ENCODE measurements at places on chromosomes 3 and 15.

DNA sequence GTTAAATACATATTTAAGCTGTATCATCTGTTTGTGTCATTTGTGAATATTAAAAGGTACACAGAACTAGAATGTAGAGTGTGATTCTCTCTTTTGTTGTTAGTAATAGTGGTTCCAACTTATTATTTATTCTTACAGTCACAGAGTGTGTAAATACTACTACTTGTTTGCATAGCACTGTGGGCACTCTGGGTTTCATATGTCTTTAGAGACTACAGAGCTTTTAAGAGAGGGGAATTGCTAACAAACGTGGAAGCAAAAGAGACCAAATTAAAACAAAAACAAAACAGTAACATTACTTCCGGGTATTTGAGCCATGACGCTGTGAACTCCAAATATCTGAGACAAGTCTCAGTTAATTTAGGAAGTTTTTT, 828.0 kb upstream of the DPPA4 start:
- DNase-seq = no peak

DNA sequence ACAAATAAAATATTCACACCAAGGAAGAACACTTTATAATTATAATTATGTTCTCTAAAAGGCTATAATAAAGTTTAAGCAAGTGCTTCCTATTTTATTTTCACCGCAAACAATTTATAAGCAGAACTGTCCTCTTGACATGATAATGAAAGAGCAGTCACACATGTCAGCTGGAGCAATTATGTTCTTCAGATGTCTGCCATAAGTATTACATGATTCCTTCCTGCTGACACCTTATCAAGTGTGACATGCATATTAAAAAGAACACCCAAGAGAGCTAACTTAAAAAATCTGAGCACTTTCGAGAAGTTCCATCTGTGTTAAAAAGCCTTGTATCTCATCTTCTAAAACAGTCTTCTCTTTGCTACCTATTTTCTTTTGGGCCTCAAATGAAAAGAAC, 249.5 kb downstream of the SQOR start:
- no peak for DNase-seq

GRCh38 chr3:169146179-169146665, 517.3 kb downstream of the MECOM start:
- peak; percentile 77 for DNase-seq

GRCh38 chr3:157104928-157105652, 54.9 kb downstream of the CCNL1 start:
- DNase-seq = no peak

- DNase-seq = peak; percentile 94
Observed at GRCh38 chr3:63993653-63994079, 29.6 kb downstream of the PSMD6 start.

GRCh38 chr15:31975830-31976229, 54.5 kb upstream of the CHRNA7 start:
- DNase-seq = no peak

- no peak for DNase-seq
Observed at GRCh38 chr3:43627360-43627759, 5.5 kb upstream of the ANO10 start.

GRCh38 chr3:72407766-72408165, 440.5 kb downstream of the SHQ1 start:
- DNase-seq = no peak

DNA sequence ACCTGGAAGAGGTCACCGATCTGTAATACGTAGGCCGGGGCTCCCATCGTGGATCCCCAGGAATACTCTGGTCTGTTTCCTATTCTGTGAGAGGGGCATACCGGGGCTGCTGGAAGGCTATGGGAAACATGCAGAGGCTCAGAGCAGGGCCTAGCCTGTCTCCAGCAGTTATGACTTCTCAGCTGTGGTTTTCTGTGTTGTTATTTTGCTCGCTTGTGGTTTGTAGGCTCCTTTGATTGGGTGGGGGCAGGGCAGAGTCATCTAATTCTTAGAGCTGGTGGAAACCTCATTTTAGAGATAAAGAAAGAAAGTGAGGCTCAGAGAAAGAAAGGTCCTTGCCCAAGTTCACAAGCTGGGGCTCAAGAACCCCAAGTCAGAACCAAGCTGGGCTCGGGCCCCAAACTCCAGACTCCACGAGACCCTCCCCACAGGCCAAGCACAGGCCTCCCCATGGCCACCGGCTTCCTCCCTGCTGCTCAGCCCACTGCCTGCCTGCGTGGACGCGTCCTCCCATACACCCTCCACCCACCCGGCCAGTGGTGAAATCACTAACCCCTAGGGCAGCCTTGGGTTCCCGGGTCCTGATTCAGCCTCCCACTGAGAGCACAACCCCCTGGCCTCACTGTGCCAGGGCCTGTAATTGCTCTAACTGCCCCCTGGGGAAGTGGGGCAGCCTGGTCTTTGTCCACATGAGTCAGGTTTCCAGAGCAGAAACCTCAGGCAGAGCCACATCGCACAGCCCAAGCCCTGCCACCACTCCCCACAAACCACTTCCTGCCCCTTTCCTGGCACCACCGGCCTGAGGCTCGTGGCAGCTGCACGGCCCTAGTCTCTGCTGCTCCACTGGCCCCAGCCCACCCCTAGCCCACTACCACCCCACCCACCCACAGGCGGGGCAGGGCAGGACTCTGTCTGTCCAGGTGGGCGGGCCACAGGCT, 270.8 kb downstream of the UACA start:
- peak; percentile 81 for DNase-seq

DNA sequence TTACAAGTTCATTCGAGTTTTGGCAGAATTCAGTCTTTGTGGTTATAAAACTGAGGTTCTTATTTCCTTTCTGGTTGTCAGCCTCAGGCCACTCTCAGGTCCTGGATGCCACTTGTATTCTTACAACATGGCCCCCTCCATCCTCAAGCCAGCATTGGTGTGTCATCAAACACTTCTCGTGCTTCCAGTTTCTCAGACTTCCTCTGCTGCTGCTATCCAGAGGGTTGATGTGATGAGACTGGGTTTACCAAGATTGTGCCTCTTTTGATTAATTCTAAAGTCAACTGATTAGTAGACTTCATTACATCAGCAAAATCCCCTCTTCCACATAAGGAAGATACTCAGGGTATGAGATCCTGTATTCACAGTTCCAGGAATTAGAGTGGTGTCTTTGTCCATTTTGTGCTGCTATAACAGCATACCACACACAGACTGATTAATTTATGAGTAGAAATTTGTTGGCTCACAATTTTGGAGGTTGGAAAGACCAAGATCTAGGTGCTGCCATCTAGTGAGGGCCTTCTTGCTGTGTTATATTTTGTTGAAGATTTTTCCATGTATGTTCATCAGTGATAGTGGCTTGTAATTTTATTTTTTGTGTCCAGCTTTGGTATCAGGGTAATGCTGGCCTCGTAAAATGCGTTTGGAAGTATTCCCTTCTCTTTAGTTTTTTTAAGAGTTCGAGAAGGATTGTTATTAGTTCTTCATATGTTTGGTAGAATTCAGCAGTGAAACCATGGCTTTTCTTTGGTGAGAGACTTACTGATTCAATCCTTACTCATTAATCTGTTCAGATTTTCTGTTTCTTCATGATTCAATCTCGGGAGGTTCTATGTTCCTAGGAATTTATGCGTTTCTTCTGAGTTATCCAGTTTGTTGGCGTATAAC, 11.1 kb downstream of the LRCH3 start:
- DNase-seq = peak; percentile 36

DNA sequence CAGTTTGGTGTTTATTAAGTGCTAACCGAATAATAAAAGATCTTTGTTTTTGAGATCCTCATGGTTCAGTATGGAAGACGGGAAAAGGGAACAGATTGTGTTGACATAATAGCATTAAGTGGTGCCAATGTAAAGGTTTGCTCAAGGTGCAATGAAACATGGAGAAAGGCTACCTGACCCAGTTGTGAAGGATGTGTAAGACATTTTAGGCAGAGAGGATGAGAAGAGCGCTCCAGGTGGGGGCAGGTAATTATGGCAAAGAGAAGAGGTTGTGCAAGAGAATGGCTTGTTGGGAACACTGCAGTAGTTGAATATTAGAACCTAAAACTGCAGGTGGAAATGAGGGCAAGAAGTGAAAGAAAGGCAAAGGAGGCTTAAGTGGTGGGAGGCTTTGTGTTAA, 140.8 kb downstream of the DIPK2A start:
- no peak for DNase-seq

DNA sequence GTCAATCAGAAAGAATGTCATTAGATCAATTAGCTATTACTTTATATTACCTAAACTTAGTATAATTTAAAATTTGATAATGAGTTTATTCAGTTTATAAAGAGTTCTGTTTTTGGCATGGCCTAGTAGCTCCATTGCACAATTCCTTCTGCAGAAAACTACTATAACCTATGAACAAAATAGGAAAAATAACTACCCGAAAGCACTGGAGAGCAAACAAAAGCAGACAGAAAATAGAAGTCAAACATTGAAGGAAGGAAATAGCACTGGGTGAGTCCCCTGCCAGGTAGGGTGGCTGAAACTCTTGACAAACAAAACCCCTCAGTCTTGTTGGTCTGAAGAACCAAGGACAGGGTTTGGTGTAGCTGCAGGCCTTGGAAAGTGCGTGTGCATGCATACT, 37.5 kb downstream of the CMC1 start:
- no peak for DNase-seq

- DNase-seq = no peak
Observed at GRCh38 chr15:68617001-68617400, 38.2 kb downstream of the CORO2B start.

GRCh38 chr3:77500721-77501120, 460.8 kb downstream of the ROBO2 start:
- no peak for DNase-seq

GRCh38 chr3:195788711-195789581, 22.8 kb downstream of the MUC4 start:
- no peak for DNase-seq

DNA sequence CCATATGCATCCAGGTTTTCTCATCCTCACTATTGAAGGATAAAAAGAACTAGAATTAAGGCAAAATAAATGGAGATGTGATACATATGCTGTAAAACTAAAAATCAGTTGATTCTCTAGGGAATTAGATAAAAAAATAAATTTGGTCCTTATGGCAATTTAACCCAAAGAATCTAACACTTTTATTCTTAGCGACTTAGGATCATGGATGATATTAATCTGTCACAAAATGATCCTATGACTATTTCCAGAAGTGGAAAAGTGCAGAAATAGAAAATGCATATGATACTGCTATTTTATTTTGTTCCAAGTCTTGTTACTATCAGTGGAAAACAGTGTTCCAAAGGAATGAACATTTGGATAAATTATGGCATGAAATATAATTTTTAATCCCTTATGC, 746.3 kb downstream of the ROBO2 start:
- DNase-seq = no peak

DNA sequence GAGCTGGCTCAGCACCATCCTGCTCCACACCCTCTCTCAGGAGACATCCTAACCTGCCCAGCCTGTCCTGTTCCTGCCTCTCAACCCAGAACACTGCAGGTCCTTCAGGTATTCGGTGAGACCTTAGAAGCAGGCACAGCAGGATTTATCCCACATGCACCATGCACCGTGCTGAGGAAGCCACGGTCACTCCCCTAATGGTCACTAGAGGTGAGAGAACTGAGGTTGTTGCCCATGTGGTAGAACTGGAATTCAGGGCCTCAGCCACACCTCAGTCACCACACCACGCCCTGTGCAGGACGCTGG, 36.9 kb downstream of the APBA2 start:
- DNase-seq = no peak

GRCh38 chr3:135018149-135018923, 223.3 kb downstream of the EPHB1 start:
- no peak for DNase-seq

DNA sequence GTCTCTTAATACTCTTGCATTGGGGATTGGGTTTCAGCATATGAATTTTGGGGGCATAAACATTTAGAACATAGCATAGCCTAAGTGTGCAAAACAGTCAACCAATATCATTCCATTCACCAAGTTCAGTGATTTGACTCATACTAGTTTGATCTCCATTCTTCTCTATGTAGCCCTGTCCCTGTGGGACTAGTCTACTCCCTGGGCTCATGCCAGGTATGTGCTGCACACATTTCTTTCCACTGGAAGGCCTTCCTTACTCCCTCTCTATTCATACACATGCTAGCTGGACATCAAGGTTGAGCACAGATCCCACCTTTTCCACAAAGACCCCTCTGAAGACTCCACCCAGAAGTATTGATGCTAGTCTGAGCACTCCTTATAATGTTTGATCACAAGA, 5.1 kb downstream of the ZDHHC23 start:
- DNase-seq = no peak

DNA sequence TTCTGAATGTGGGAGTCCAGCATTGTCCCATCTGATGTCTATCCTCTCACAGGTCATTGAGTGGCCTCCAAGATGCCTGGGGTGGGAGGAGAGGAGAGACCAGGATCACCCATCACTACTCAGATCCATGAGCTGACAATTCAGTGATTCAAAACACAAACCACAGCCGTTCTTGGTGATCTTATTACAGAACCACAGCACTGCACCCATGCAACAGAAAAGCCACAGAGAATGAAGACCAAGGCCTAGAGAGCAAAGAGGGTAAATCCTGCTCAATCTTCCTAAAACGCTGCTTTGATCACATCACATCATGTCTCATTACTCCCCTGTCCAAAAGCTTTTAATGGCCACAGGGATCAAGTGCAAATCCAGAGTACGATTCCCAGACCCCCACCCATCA, 23.5 kb downstream of the ANP32A start:
- no peak for DNase-seq

GRCh38 chr3:197103766-197104165, 74.1 kb upstream of the MELTF start:
- DNase-seq = peak; percentile 56

- no peak for DNase-seq
Observed at GRCh38 chr3:52429779-52430415, 15.0 kb downstream of the SEMA3G start.

DNA sequence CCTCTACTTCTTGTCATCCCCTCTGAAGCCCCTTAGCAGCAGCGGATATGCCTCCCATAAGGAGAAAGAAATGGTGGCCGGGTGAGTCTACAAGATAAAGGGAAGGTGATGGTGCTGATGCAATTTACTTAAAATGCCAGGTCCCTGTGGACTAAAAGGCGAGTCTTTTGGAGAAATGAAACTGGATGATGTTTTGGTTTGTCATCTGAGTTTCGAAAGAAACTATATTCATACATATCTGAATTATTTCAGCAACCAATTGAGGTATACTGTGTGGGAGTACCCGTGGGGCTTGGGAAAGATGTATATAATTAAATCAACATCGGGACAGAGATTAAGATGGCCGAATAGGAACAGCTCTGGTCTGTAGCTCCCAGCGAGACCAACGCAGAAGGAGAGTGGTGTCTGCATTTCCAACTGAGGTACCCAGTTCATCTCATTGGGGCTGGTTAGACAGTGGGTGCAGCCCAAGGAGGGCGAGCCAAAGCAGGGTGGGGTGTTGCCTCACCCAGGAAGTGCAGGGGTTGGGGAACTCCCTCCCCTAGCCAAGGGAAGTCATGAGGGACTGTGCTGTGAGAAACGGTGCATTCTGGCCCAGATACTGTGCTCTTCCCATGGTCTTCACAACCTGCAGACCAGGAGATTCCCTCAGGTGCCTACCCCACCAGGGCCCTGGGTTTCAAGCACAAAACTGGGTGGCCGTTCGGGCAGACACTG, 210.6 kb upstream of the CHRM5 start:
- DNase-seq = no peak

- no peak for DNase-seq
Observed at GRCh38 chr15:66278056-66278455, 15.3 kb upstream of the DIS3L start.

All from adipocyte (in vitro differentiated cells).